ENCODE measurements at places on chromosomes 3 and 15.

DNA sequence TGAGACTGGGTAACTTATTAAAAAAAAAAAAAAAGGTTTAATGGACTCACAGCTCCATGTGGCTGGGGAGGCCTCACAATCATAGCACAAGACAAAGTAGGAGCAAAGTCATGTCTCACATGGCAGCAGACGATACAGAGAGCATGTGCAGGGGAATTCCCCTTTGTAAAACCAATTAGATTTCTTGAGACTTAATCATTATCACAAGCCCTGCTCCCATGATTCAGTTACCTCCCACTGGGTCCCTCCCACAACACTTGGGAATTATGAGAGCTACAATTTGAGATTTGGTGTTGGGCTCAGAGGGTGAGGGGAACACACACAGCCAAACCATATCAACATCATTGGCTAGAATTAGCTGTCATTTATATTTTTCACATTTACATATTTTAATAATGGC, 221.0 kb downstream of the RSRC1 start:
- DNase-seq = no peak

DNA sequence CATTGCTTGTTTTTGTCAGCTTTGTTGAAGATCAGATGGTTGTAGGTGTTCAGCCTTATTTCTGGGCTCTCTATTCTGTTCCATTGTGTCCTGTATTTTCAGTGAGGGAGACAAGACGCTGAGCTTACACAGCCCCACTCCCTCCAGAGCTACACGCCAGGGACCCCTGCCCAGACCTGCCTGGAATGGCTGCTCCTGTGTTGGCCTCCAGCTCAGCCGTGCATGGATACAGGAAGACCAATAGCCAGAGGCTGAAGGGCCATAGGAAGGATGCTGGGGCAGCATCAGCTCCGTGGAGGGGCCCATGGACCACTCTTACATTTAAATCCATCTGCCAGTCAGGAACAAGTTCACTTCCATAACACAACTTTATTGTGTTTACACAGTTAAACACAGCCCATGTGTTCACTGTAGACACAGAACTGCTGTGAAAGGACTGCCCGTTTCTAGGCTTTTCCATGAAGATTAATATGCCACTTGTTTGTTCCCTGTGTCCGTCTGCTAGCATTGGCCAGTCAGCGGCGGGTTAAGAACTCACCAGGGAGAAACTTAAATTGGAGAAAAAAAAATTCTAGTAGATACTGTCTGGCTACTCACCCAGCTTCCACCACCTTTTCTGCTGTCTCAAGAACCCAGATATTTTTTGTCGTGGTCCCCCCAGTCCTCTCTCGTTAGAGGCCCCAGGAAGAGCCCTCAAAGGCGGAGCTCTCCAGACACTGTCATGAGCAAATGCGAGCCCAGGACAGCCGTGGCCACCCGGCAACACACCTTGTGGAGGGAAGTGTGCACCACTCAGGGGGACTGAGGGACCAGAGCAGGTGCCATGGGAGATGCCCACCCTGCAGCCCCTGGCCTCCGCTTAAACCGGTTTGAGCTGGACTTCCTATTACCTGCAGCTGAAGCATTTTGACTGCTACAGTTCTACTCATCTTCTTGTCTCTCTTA, 142.3 kb upstream of the MEF2A start:
- DNase-seq = no peak

- DNase-seq = no peak
These were observed 3.9 kb downstream of the KATNBL1 start for GRCh38 chr15:34206011-34206410.

DNA sequence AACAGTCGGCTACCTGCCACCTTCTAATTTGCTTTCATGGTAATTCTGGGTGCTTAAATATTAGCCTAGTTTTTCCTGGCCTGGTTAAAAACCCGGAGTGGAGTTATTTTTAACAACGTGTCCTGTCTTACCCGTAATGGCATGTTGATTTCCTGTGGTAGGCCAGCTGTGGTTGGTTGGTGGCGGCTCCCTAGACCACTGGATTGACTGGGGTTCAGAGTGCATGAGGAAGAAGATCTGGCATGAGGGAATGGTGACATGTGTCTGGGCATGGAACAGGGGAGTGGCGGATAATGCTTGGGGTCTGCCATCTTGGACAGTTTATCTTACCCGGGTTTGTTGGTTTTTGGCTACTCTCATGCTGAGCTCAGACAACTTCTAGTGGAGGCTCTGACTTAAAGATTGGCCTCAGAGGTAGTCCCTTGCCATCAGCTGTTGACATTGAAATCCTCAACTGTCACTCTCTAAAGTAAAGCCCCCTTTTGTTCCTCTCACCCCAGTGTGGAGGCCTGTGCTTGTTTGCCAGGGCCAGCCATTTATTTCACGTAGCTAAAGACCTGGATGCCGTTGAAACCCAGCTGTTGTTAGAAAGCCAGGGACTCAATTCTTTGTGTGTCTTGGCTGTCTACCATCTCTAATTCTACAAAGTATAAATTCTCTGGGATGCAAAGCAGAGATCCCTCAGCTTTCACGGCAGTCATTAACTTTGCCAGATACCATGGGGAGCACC, 81.6 kb downstream of the DNASE1L3 start:
- DNase-seq = no peak

- no peak for DNase-seq
These were observed 68.5 kb downstream of the VPS8 start for GRCh38 chr3:184880276-184881019.

DNA sequence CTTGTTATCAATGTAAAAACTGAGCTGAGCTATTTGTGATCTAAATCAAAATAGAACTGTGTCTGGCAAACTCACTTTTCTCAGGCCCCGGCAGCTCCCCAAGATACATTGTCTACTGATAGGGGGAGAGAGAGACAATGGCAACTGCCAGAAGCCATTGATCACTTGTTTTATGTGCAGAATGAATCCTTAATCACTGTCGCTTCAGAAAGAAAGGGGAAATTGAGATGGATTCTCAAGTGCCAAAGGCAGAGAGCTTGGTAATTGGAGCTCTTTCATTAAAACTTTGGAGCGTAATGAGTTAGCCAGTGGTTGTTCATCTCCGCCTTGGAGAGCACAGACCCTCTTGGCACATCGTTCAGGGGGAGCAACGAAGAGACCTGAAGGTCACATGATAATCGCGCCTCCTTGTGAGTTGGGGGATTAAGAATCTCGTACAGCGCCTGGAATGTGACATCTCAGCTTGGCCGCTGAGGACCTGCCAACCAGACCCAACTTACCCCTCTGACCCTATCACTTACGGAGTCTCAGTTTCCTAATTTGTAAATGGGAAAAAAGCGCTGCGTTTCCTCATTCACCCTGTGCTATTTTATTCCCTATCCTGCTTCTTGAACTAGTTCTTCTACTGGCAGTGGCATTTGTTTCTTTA, 252.8 kb downstream of the VPS13C start:
- DNase-seq = no peak

GRCh38 chr3:37309921-37310665, 135.7 kb upstream of the LRRFIP2 start:
- DNase-seq = no peak

DNA sequence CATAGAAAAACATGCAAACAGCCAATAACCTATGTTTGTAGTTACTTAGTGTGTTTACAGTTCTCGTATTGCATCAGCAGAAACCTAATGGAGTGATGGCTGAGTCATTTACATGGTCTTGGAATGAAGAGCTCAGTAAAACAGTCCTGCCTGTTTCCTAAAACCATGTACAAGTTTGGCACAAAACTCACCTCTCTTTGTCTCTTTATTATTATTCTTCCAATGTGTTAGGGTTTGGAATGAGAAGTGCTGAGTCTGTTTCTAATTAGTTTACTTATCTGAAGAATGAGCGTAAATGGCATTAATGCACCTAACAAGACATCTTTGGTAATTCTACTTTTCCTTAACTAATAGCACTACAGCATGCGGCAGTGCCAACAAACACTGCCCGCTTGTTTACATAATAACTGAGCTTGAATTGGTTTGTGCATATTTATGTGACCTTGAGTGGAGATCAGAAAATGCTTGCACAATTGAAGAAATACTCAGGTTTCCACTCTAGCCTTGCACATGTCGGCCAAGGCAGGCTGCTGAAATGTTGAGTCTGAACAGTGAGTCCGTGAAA, 385.4 kb upstream of the SEMA6D start:
- no peak for DNase-seq

Data from SHP77 treated with DMSO at 0.1 percent for 48 hours (cell line).